ENCODE measurements at places on chromosomes 16 and 17.

DNA sequence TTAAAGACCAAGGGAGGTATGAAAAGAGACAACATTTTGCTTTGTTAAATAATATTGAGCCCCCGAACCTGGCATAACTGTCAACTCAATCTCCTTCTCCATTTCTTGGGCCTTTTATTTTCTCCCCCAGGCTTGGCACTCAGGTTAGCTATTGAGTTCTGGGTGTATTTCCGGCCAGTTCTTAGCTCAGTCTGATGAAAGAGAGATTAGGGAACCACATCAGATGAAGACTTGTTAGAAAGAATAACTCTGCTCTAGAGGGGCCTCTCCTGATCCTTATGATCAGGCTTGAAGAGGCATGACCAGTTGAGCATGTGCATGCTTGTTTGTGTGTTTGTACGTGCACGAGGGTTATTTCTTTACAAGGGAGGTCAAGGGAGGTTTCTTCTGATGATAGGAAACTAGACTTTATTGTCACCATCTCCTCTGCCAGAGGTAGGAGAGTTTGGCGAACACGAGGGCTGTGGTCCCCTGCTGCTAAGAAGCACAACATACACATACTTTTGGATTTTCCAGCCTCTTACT lies 29.2 kb upstream of the HS3ST2 start:
- no peak for DNase-seq

GRCh38 chr17:75693500-75694481 lies 26.7 kb downstream of the SAP30BP start:
- no peak for DNase-seq

DNA sequence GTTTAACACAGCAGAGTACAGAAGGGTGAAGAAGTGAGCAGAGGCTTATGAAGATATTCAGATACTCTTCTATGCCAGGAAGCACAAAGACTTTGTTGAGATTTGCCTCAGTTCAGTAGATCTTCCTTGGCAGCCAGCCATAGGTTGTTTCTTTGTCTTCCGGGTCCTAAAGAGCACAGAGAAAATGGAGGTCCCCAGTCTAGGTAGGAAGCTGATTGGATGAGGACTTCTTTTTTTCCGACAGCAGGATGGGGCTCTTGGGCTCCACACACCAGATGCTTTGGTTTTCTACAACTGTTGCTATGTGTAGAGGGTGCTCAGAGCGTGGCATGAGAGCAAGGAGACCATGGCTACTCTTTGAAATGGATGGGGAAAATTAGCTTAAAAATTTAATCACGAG lies 8.3 kb upstream of the CDC6 start:
- DNase-seq: no peak

GRCh38 chr16:68719993-68720489 lies 17.1 kb upstream of the CDH1 start:
- no peak for DNase-seq

DNA sequence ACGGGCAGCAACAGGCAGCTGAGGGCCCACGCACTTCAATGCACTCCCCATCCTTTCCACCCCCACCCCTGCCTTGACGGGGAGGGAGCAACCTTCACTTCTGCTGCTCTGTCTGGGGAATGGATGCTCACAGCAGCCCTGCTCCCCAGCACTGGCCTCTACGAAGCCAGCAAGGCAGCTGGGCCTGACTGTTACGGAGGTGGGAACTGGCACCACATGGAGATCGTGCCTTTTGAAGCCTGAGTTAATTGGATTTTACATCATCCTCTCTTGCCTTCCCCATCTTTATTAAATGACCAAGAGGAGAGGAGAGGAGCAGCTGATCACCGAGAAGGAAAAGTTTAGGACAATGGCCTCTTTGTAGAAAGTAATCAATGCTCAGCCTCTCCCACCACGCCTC lies 187.0 kb upstream of the RPL38 start:
- DNase-seq: no peak

DNA sequence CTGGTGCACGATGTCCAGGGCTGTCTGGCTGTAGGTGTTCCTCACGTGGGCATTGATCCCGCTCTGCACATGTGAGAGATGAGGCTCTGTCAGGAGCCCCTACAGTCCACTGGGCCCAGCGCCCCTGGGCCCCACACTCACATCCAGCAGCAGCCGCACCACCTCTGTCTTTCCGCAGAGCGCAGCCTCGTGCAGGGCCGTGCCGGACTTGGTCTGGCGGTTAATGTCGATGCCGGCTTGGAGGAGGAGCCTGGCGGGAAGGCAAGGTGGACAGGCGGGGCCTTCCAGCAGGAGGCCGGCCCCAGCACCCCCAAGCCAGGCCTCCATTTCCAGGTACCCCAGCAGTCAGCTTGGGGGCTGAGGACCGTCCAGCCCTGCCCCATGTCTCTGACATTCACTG lies 9.2 kb downstream of the CASKIN1 start:
- DNase-seq: no peak

GRCh38 chr16:17222871-17223401 lies 247.8 kb downstream of the XYLT1 start:
- no peak for DNase-seq

DNA sequence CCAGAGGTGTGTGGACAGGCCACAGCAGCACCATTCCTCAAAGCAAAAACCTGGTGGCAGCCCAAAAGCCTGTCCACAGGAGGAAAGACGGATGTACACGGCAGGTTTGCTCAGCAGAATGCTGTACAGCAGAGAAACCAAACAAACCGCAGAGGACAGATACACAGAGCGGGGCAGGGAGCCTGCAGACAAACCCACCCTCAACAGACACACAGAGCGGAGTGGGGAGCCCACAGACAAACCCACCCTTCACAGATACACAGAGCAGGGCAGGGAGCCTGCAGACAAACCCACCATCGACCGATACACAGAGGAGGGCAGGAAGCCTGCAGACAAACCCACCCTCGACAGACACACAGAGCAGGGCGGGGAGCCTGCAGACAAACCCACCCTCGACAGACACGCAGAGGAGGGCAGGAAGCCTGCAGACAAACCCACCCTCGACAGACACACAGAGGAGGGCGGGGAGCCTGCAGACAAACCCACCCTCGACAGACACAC lies 53.0 kb upstream of the METRNL start:
- no peak for DNase-seq

All from activated naive CD8-positive, alpha-beta T cell treated with anti-CD3 and anti-CD28 coated beads, Interleukin-2, amount 10 ng/mL, durations not matched to agents 7 days and 5 days (primary cell).